Activated T-cell treated with anti-CD3 and anti-CD28 coated beads, Interleukin-2, amount 50 U/mL, for 72 hours (primary cell): ENCODE measurements at places on chromosomes 1 and 21. TPM values are rescaled to one million over a fixed set of nuclear protein-coding genes. Genes with fewer than 3 reads are reported as not detected.

The DMRTA2 gene
- not detected for total RNA-seq

The USH2A gene
- not detected for total RNA-seq

The TTC22 gene
- total RNA-seq, result 15.3 TPM

The ABCA4 gene
- total RNA-seq, result 2.5 TPM

The LRRC71 gene
- not detected for total RNA-seq

The PLA2G2D gene
- total RNA-seq, result not detected

The TAL1 gene
- 0.17 TPM for total RNA-seq

The PRELP gene
- total RNA-seq, result not detected

DNA sequence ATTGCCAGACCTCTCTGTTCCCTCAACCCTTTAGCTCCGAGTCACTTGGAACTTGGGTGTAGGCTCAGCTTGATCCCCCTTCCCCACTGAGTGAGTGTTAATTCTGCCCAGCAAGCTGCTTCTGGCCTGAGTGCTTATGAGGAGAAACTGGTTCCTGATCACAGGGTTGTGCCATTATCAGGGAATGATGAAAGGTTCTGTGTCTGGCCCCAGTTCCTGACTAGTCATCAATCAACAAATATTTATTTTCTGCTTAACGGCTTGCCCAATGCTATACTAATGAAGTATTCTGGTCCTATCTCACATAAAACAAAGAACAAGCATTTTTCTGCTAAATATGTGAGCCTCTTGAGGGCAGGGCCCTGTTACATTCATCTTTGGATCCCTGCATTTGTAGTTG is 20.8 kb downstream of the CC2D1B start:
- DNase-seq, result no peak

GRCh38 chr1:73781251-73781650 is 416.7 kb downstream of the LRRIQ3 start:
- DNase-seq, result no peak

DNA sequence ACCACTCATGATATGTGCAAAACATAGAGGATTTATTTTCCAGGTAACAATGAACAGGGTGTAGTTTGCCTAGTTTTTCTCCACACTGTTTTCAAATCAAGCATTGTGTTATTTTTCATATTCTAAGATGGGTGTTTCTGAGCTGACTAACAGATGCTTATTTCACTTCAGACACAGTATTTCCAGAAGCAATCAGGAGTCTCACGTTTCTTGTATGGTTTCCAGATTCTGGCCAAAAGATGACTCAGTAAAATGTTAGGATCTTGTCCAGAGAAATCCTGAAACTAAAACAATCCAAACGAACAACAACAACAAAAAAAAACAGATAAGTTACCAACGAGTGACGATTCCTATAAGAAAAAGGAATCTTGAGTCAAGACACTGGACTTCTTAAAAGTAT is 5.3 kb downstream of the UTS2 start:
- DNase-seq, result no peak

- no peak for DNase-seq
Measured at GRCh38 chr1:172630868-172631267, 28.0 kb upstream of the FASLG start.

DNA sequence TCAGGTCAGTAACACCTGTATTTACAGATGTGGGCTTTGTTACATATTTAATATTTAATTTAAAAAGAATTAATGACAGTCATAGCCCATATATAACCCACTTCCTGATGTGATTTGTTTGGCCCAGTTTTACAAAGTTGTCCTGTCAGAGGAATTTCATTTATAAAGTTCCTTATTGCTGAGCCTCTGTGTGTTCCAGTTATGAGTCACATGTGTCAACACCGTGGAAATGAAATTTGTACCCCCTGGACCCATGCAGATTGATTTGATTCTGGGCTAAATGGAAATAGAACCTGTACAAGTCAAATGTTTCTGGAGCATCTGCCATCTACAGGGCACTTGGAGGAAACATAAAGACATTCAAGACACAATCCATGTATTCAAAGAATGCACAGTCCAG is 149.2 kb downstream of the CACNA1E start:
- no peak for DNase-seq

DNA sequence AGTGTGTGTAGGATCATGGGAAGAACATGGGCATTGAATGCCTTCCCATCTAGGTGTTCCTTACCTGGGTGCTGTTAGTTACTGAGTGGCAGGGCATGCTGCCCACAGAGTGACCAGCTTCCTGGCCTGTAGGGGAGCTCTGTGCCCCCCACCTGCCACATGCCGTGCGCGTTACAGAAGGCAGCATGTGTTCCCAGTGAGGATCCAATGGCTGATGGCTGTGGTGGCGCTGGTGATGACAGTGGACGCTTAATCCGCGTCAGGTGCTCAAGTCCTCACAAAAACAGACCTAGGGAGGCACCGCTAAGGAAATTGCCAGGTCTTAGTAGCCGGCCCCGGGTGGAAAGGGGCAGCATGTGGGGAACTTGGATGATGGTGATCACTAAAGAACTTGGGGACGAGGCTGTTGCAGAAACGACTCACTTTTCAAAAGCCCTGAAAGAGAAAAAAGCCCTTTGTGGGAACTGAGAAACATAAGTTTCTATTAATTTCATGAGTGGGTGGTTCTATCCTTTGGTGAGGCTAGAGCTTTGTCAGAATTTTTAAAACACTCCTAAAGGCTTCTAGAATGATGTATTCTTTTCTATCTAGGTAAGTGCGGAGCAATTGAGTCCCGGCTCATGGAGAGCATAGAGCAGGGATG is 93.2 kb downstream of the PRDM2 start:
- no peak for DNase-seq

GRCh38 chr1:30406996-30407864 is 316.2 kb downstream of the MATN1 start:
- no peak for DNase-seq

DNA sequence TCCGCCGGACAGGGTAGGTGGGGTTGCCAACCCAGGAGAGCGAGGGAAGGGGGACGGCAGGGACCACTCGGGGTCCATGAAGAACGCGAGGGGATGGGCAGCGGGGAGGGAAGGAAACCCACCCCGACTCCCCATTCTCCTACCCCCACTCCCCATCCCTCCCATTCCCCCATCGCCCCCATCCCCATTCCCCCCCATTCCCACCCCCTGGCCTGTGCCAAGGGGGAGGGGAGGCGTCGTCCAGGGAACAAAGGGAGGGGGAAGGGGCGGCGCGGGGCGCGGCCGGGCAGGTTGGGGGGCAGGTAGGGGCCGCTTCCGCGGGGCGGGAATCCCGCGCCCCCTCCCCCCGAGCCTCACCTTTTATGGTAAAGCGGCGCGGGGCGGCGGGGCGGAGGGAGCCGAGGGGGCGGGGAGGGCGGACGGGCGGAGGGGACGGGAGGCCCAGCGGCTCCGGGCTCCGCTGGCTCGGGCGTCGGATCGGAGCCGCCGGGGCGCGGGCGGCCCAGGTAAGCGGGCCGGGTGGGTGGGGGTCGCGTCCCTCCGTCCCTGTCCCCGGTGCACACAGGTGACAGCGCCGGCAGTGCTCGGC is at the start of gene FBLIM1:
FBLIM1 (plus strand) TSS at position 453 of the 589 bp plus-strand sequence. CDS start 6,189 bp downstream, outside the sequence.
- DNase-seq, result no peak

DNA sequence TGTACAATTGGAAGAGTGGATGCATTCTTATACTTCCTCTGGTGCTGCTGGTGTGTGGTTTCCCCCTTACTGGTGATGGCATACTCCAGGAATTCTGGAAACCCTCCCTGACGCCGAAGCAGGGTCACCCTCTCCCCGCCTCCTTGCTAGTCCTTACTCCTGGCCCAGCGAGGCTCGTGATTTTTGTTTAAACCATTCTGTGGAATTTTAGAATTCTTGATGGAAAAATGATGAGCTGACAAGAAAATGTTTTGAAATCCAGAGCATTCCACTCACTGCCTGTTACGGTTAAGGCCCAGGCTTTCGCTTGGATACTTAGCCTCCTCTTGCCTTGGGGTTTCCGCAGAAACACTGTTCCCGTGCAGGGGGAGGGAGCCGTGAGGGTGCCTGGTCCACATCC is 41.1 kb downstream of the IL6R start:
- no peak for DNase-seq

- DNase-seq, result no peak
Measured at GRCh38 chr1:228081578-228082213, 812 bp upstream of the ARF1 start.

- no peak for DNase-seq
Measured at GRCh38 chr1:208616776-208617175, 372.6 kb upstream of the PLXNA2 start.

- no peak for DNase-seq
Measured at GRCh38 chr1:61448914-61449313, 276.0 kb downstream of the TM2D1 start.

- DNase-seq, result no peak
Measured at GRCh38 chr1:78377356-78377928, 113.3 kb upstream of the PTGFR start.

DNA sequence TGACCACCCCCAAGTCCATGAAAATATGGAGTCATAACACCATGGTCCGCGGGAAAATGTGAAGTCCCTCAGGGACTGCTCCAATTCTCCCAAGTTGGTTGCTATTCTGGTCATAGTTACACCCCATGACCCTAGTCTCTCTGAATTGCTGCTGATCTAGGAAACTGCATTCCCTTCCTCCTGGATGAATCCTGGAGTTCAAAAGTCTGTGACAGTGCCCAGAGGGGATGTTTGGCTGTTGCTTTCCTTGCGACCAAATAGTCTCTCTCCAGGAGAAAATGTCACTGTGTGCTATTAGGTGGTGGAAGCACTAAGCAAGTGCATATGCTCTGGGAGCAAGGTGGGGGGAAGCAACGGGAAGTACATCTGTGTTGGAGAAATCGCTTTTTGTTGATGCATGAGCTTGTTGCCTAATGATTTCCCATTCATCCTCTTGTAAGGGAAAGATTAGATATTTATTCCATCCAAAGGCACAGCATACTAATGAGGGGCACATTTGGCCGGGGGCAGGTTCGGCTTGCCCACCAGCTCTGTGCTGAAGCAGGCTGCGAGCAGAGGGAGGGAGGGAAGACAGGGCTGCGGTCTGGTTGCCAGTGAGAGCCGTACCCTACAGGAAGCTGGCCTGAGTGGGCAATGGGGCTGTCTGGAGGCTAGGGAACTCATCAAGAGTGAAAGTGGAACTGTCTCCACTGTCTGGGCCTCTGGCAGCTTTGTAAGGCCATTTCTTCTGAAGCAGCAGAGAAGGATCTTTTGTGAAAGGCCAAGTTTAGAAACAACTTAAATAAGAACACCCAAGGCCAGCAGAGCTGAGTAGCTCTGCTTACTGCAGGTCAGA is 27.2 kb downstream of the SYT6 start:
- no peak for DNase-seq

- no peak for DNase-seq
Measured at GRCh38 chr1:86504895-86505563, 36.3 kb downstream of the CLCA1 start.

- no peak for DNase-seq
Measured at GRCh38 chr1:47779613-47780012, 217.6 kb downstream of the TRABD2B start.
